Hypothalamus (tissue), 51 donors: ENCODE measurements at places on chromosomes 1 and 21.

GRCh38 chr1:236120721-236121153 is 21.6 kb upstream of the GPR137B start:
- DNase-seq, result no peak

GRCh38 chr1:29767088-29767685 is 530.9 kb downstream of the PTPRU start:
- no peak for DNase-seq

DNA sequence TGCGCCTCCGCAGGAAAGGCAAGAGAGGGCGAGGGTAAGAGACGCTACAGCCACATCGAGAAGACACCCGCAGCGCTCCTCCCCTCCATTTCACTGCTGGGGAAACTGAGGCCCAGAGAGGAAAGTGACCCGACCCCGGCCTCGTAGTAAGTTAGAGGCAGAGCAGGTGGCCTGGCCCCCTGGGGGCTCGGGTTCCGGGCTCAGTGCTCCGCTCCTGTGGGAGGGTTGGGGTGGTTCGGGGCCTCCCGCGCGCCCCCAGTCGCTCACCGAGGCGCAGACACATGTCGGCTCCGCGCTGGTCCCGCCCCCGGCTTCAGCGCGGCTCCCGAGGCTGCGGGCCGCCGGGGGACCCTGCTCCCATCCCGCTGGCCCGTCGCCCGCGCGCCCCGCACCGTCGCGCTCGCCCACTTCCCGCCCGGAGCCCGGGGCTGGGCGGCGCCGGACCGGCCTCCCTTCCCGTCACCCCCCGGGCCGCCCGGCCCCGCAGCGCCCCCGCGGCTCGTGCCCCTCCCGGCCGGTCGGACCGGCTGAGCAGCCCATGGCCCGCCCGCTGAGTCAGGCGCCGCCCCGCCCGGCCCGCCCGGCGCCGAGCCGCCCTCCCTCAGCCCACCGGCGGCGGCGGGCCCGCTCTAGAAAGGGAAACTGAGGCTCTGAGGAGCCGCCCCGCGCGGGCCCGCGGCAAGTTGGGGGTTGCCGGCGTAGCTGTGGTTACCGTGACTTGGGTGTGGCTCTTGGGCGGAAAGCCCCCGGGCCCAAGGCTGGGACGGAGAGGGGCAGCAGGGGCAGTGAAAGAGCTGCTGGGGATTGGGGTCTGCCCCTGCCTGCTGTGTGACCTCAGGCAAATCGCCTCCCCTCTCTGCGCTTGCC is at the start of gene TMEM54:
Gene TMEM54 (minus strand): TSS at position 434 of the 867 bp plus-strand sequence. CDS start 151 bp downstream, at position 283.
- DNase-seq, result no peak

- DNase-seq, result no peak
These were observed 141.3 kb downstream of the SPATA46 start for GRCh38 chr1:162235241-162235800.

GRCh38 chr1:50418600-50419109 is 4.6 kb downstream of the DMRTA2 start:
- no peak for DNase-seq

GRCh38 chr21:35854281-35854680 is 206.0 kb downstream of the SETD4 start:
- DNase-seq, result no peak

DNA sequence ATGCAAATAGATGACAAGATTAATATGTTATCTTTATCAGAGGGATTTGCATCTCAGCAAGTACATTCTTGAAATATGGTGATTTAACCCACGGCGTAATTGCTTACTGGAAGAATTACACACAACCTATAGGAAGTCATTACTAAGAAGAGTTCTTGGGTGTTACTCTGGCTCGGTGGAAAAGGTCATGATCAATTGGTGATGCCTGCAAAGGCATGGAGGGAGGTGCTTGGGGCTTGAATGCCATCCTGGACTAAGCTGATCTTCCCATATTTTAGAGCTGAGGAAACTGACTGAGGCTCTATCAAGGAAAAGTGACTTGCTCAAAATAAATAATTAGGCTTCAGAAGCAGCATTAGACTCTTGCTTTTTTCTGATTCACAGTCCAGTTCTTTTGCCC is 137.5 kb upstream of the JUN start:
- DNase-seq, result no peak

- no peak for DNase-seq
These were observed 18.0 kb downstream of the SLAMF1 start for GRCh38 chr1:160628799-160629263.

DNA sequence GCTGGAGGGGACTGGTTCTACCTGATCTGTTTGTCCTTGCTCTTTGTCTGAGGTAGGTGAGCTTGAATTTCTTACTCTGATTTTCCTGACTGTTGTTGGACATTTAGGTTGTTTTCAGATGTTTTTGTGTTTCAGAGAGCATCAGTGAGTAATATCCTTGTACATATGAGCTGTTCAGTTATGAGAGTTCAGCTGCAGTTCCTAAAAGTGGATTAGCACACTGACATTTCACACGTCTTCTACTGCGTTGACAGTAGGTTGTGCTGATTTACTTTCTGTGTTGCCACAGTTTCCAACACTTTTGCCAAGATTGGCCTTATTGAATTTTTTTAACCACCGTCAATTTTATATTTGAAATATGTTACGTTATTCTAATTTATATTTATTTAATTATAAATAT is 27.7 kb downstream of the CXADR start:
- DNase-seq, result no peak

GRCh38 chr1:111906111-111906510 is 83.4 kb downstream of the KCND3 start:
- no peak for DNase-seq

DNA sequence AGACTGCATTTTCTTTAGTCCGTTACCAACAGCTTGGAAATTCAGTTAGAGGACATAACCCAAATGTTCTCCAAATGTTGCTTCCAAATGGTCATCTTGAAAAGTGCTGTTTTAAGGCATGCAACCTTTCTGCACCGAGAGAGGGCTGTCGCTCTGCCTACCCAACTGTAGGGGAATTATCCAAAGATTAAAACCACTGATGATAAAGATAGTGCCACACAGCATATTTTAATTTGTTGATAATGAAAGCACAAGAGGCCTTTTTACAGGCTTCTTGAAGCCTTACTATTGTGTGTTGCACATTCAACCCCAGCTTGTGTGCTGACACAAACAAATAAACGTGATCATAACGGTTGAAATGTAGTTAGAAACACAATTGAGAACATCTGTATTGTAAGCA is 121.5 kb downstream of the LMO4 start:
- no peak for DNase-seq

- DNase-seq, result no peak
These were observed 118.3 kb upstream of the COL6A1 start for GRCh38 chr21:45863267-45863666.

GRCh38 chr1:74356493-74356892 is 121.3 kb downstream of the TNNI3K start:
- DNase-seq, result no peak

GRCh38 chr21:45361033-45361997 is 43.6 kb upstream of the COL18A1 start:
- DNase-seq, result no peak

DNA sequence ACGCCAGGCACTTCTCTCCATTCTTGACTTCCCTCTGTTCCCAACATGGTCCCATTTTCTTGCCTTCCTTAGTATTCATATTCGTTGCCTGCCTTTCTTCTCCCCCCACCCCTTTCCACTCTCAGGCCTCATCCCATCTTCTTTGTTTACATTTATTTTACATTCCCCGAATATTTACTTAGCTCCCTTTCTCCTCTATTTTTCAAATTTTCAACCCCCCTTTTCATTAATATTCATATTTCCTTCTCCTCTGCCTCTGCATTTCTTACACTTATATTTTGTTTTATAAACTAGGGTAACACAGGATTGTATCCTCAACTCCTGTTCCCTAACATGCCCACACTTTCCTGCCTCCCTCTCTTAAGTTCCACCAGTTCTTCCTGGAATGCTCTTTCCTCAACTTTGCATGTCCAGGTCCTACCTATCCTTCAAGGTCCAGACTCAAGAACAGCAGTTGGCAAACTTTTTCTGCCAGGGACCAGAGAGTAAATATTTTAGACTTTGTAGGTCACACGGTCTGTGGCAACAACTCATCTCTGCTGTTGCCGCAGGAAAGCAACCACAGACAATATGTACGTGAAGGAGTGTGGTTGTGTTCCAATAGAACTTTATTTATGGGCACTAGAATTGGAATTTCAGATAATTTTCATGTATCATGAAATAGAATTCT is 29.8 kb upstream of the A3GALT2 start:
- DNase-seq, result no peak

GRCh38 chr1:167305706-167306277 is 85.1 kb downstream of the POU2F1 start:
- DNase-seq, result no peak

GRCh38 chr1:8211251-8211882 is 106.5 kb upstream of the SLC45A1 start:
- DNase-seq, result no peak

GRCh38 chr1:2255420-2256369 is 27.6 kb downstream of the SKI start:
- DNase-seq, result no peak

GRCh38 chr1:67735806-67736627 is 51.0 kb downstream of the GADD45A start:
- DNase-seq, result peak; percentile 52

DNA sequence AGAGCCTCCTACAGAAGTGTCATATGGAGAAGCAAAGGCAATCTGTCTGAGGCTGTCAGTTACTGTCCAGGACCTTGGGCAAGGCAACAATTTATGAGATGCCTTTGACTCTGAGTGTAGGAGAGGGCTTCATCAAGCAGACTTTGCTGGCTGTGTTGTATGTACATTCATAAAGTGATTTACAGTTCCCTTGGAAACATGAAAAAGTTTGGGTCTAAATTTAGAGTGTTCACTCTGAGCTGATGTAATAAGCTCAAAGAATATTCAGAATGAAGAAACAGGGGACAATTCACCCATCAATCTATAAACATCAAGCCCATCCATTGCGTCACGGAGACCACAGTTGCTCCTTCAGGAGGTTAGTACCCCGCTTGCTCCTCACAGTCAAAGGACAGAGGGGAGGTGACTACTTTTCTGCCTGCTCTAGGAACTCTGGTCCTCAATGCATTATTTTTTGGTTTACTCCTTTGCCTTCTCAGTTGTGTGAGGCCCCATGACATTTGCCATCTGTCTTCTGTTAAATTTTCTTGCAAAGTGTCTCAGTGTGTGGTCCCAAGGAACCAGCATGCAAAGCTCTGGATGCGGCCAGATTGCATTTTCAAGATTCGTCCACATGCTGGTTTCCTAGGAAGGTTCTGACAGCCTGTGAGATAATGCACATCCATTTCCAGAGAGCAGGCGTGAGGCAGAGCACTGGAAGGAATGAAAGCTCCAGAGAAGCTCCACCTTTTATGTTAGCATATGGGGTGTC is 241.1 kb upstream of the KIAA0040 start:
- DNase-seq, result no peak

GRCh38 chr1:246335151-246335550 is 171.9 kb downstream of the SMYD3 start:
- no peak for DNase-seq

GRCh38 chr1:8078176-8078671 is 52.1 kb upstream of the ERRFI1 start:
- DNase-seq, result no peak

GRCh38 chr1:82197606-82198005 is 396.9 kb downstream of the ADGRL2 start:
- no peak for DNase-seq

- no peak for DNase-seq
These were observed 52.1 kb upstream of the DIPK1A start for GRCh38 chr1:93013145-93014065.

DNA sequence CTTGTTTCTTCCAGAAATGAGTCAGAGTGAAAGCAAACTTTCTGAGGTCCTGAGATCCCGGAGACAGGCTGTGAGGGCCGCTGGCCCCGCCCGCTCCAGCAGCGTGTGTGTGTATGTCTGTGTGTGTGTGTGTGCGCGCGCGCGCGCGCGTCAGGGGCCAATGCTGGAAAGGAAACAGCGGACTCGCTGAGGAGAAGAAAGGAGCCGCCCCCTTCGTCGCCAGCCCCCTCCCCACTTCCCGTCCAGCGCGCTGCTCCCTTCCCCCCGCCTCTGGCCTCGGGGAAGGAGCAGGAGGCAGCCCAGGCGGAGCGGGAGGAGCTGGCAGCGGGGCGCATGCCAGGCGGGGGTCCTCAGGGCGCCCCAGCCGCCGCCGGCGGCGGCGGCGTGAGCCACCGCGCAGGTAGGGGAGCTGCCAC is at the start of gene DISC1:
Gene DISC1 (plus strand): TSS at position 256 of the 416 bp plus-strand sequence. CDS start 78 bp downstream, at position 334.
- DNase-seq, result peak; percentile 59

DNA sequence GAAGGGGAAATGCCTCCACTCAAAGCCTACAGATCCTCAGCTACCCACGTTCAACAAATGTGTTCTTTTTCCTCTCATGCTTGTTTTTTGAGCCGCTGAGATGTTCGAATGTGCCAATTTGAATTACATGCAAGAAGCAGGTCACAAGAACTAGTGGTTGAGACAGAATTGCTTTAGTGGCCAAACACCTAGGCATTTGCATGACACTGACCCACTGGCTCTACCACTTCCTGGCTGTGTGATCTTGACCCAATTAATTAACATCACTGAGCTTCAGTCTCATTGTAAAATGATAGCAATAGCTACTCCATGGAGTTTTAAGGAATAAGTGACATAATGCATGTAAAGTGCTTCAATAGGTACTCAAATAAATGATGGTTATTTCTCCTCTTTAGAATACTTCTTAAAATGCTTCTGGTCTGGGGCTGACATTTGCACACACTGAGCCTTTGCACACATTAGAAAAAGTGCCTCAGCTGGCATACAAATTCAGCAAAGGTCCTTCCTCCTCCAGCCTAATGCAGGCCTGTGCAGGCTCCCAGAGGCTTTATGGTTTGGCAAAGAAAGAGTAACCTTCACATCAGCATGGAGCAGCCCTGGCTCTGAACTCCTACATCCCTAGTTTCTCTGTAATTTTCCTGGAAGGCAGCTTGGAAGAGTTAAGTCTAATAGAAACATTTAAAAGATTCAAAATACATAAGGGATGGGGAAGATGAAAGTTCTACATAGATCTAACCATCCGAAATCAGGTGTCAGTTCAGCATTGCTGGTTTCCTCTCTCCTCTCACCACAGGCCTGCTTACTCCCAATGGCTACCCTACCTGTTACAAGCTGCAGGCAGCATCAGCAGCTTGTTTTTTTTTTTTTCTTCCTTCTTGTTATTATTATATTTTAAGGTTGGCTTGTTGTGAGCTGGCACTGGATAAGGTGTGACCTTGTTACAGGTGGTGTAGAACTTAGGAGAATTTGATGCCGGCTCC is 107.4 kb downstream of the TBX19 start:
- no peak for DNase-seq

DNA sequence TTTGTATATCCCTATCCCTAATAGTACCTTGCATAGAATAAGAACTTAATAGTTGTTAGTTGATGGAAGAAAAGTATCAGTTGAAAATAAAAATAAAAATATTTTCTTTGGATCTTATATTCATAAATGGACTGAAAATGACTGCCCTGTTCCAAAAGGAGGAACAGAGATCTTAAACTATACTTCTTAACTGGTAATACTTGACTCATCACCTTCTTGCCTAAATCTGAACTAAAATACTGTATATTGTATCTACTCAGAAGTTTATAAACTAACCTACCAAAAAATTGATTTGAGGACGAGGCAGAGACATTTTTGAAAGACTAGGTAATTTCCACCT is 178.8 kb downstream of the SYT2 start:
- DNase-seq, result no peak

DNA sequence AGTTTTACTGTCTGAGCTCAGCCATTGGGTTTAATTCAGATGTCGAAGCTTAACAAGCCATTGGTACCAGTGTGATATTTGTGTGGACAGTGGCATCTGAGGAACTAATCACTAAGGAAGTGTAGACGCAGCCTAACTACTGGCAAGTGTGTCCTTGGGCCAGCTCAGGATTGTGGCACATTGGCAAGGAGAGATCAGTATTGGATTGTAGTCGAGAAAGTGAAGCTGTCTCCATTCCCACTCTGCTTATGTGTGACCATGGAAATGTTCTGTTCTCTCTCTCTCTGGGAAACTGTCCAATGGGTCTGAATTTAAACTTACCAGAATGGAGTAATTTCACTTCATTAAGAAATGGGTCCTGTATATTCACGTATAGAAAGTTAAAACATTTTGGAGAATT is 112.2 kb downstream of the ITSN1 start:
- no peak for DNase-seq
